Activated CD8-positive, alpha-beta T cell treated with anti-CD3 and anti-CD28 coated beads, Interleukin-2, amount 10 ng/mL, durations not matched to agents 7 days and 5 days (primary cell): ENCODE measurements at places on chromosomes 5 and 9. TPM values are rescaled to one million over a fixed set of nuclear protein-coding genes. Genes with fewer than 3 reads are reported as not detected.

Gene MLANA
- total RNA-seq, result not detected

Gene TMEM174
- total RNA-seq, result not detected

Gene PCDHB9
- total RNA-seq, result not detected

Gene ST6GALNAC6
- total RNA-seq, result 77.6 TPM

Gene NUP188
- total RNA-seq, result 83.8 TPM

Gene SLC45A2
- not detected for total RNA-seq

Gene SH3TC2
- not detected for total RNA-seq

GRCh38 chr5:32123058-32123805, 50.9 kb downstream of the GOLPH3 start:
- H3K27me3 ChIP-seq, result no peaks in the 10 kb centered on the region
- H3K36me3 ChIP-seq, result peaks cover 52% of the 10 kb centered on the region
- peaks cover 2% of the 10 kb centered on the region for H3K4me1 ChIP-seq
- H3K27ac ChIP-seq, result peak overlapping the region; percentile 0
- DNase-seq, result no peak

GRCh38 chr5:65010841-65011240, 242.1 kb downstream of the CWC27 start:
- peaks cover 6% of the 10 kb centered on the region for H3K4me1 ChIP-seq
- no peaks in the 10 kb centered on the region for H3K27me3 ChIP-seq
- no peak for DNase-seq
- no peak overlapping the region for H3K4me3 ChIP-seq

- H3K27me3 ChIP-seq, result peaks cover 55% of the 10 kb centered on the region
- no peak overlapping the region for H3K4me3 ChIP-seq
- H3K4me1 ChIP-seq, result peaks cover 15% of the 10 kb centered on the region
- H3K36me3 ChIP-seq, result no peaks in the 10 kb centered on the region
- DNase-seq, result no peak
Measured at GRCh38 chr9:89153232-89154017, 25.2 kb downstream of the SHC3 start.

DNA sequence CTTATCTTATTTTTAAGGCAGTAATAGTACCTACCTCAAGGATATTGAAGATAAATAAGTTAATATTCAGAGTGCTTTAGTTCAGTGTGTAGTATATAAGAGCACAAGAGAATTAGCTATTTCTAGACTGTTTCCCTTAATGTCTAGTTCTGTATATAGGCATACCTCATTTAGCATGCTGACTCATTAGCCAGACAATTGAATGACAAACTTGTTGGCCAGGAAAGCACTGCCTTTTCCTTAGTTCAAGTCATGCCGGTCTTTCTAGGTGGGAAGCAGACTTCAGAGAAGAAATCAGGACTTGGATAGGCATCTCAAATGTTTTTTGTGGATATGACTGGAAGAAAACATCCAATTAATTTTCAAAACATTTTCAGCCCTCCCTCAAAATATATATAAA, 3.2 kb upstream of the FBXO4 start:
- no peak overlapping the region for H3K4me3 ChIP-seq
- H3K4me1 ChIP-seq, result peaks cover 9% of the 10 kb centered on the region
- no peak overlapping the region for H3K27ac ChIP-seq
- DNase-seq, result no peak

- peak within 1 kb of the TSS; percentile 97 for H3K27ac ChIP-seq
- H3K4me1 ChIP-seq, result peaks cover 47% of the 10 kb centered on the region
- peak within 1 kb of the TSS; percentile 88 for H3K4me3 ChIP-seq
Measured at GRCh38 chr5:143403593-143404415, at the start of gene NR3C1. NR3C1 (minus strand) TSS chr5:143403686; CDS start chr5:143400839, 2,847 bp downstream.

DNA sequence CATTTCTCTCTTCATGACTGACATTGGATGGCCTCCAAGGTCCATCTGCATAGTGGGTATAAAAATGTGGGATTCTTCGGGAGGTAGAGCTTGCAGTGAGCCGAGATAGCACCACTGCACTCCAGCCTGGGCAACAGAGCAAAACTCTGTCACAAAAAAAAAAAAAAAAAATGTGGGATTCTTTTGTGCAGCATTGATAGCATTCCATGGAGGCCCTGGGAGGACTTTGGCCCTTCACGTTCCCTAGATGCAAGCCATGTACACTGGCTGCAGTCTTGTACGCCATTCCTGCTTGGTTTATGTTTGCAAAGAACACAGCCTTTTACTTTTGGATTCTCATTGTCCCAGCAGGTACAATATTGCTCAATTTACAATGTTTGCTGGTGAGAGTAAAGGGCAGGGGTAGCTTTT, 157.8 kb downstream of the SLCO4C1 start:
- H3K27me3 ChIP-seq, result no peaks in the 10 kb centered on the region
- H3K27ac ChIP-seq, result no peak overlapping the region
- H3K36me3 ChIP-seq, result no peaks in the 10 kb centered on the region
- H3K4me3 ChIP-seq, result no peak overlapping the region
- DNase-seq, result no peak

GRCh38 chr9:97398999-97399758, 12.7 kb upstream of the TDRD7 start:
- H3K4me1 ChIP-seq, result peaks cover 27% of the 10 kb centered on the region
- no peak overlapping the region for H3K4me3 ChIP-seq
- no peak overlapping the region for H3K27ac ChIP-seq
- H3K36me3 ChIP-seq, result peaks cover 5% of the 10 kb centered on the region
- peak; percentile 65 for DNase-seq

DNA sequence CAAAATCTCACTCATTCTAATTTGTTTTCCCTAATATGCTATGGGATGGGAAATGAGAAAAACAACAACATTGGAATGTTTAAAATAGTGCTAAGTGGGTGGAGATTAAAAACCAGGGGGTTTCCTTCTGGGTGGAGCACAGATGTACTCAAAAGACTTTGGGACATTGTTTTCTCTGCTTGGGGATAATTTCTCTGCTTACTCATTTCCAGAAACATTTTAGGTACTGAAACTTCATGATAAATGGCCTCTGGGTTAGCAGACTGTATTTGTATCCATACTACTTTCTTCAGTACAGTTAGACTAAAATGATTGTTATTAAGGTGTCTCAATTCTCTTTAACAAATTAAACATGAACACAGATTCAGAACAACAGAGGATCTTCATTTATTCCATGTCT, 17.4 kb downstream of the ELOVL7 start:
- no peak overlapping the region for H3K27ac ChIP-seq
- H3K27me3 ChIP-seq, result peaks cover 5% of the 10 kb centered on the region
- no peak overlapping the region for H3K4me3 ChIP-seq

DNA sequence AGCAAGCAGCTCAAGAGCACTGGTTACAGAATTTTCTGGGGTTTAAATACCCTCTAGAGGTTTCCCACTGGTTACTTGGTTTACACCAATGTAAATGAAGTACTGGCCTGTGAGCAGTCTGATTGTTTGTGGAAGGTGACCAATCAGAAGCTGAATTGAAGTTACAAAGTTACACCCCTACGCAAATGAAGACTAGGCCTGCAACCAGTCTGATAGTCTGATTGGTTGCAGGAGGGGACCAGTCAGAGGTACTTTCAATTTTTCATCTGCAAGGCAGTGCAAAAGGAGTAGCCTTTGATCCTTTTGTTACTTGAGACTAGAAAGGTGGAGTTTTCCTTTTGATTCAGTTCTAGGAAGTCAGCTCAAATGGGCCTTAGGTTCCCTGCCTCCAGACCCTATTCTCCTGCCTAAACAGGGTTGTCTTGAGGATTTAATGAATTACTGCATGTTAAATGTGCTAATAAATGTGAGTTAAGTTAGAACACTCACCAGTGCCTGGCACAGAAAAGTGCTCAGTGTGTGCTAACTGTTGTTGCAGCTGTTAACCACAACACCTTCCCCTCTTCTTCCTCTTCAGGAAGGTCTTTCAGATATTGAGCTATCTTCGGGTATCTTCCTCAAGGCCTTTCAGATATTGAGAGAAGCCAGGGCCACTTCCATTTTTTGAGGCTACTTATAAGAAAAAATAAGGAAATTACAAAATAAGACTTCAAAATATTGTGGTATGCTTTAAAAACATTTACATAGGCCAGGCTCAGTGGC, 32.1 kb upstream of the CLINT1 start:
- H3K27me3 ChIP-seq, result no peaks in the 10 kb centered on the region
- H3K36me3 ChIP-seq, result no peaks in the 10 kb centered on the region
- H3K4me3 ChIP-seq, result no peak overlapping the region
- no peak overlapping the region for H3K27ac ChIP-seq

GRCh38 chr5:114999176-114999575, 170.5 kb downstream of the TRIM36 start:
- no peaks in the 10 kb centered on the region for H3K4me1 ChIP-seq
- H3K27ac ChIP-seq, result no peak overlapping the region
- no peak for DNase-seq
- H3K4me3 ChIP-seq, result no peak overlapping the region
- H3K27me3 ChIP-seq, result no peaks in the 10 kb centered on the region

- peaks cover 5% of the 10 kb centered on the region for H3K4me1 ChIP-seq
- H3K4me3 ChIP-seq, result no peak overlapping the region
- no peaks in the 10 kb centered on the region for H3K27me3 ChIP-seq
- no peak for DNase-seq
Measured at GRCh38 chr5:168226012-168226411, 65.4 kb upstream of the WWC1 start.

DNA sequence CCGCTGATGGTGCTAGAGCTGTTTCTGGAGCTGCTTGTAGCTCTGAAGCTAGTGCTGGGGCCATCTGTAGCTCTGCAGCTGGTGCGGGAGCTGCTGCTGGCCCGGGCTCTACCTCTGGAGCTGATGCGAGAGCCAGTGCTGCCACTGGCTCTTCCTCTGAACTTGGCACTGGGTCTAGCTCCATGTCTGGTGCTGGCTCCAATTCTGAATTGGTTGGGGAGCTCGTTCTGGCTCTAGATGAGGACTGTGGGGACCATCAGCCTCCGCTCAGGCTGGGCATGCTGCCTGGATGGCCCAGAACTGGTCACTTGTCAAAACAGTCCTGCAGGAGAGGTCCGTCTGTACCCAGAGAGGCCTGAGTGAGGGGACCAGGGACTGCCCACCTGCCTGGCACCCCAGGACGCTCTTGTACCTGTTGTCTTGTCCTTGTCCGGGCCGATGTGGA, 21.5 kb downstream of the OBP2B start:
- H3K4me1 ChIP-seq, result peaks cover 17% of the 10 kb centered on the region
- no peak overlapping the region for H3K27ac ChIP-seq
- H3K36me3 ChIP-seq, result no peaks in the 10 kb centered on the region
- DNase-seq, result no peak
- peaks cover 33% of the 10 kb centered on the region for H3K27me3 ChIP-seq
- no peak overlapping the region for H3K4me3 ChIP-seq

DNA sequence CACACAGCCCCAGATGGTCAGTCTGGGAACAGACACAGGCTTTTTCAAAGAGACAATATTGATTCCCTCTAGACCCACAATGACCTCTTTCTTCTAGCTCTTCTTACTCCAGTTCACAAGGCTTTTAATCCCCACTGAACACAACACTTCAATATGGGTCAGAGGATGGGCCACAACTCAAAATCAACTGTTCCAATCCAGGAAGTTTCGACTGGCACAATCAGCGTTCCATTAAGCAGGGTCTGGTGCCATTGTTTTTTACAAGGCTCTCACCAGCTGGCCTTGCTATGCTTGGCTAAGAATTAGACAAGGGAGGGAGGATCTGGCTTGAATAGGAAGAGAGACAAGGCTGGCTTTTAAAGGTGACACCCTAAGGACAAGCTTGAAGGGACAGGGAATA, 199.4 kb upstream of the SLC24A2 start:
- no peaks in the 10 kb centered on the region for H3K27me3 ChIP-seq
- peaks cover 14% of the 10 kb centered on the region for H3K4me1 ChIP-seq
- H3K36me3 ChIP-seq, result no peaks in the 10 kb centered on the region
- no peak overlapping the region for H3K4me3 ChIP-seq
- no peak for DNase-seq

DNA sequence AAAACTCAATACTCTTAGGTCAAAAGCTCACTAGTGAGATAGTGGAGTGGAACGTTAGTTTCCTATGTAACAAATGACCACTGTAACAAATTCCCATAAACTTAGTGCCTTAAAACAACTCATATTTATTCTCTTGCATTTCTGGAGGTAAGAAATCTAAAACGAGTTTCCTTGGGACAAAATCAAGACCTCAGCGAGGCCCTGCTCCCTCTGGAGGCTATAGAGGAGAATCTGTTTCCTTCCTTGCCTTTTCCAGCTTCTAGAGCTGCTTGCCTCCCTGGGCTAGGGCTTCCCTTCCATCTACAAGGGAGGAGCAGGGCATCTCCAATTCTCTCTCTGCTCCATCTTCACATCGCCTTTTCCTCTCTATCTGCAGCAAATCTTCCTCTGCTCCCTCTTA, 32.0 kb downstream of the SEMA5A start:
- H3K27me3 ChIP-seq, result no peaks in the 10 kb centered on the region
- no peak for DNase-seq
- no peak overlapping the region for H3K27ac ChIP-seq

DNA sequence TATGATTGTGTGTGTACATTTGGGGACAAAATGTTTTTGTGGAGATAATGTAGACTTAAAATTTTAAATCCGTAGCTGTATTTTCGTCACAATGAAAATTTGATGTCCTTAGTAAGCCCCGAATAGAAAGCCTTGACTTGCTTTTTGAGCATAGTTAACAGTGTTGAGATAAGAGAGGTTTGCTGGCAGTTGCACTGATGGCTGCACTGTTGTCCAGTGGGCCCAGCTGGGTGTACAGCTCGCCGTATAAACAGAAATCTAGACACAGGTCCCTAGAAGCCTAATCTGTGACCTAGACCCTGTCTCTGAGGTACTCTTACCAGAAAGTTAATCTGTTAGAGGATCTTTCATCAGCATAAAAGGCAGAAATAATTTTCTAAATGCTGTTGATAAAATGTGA, 271.3 kb upstream of the DMRT1 start:
- no peaks in the 10 kb centered on the region for H3K4me1 ChIP-seq
- DNase-seq, result no peak
- H3K4me3 ChIP-seq, result no peak overlapping the region
- H3K27ac ChIP-seq, result no peak overlapping the region
- H3K36me3 ChIP-seq, result no peaks in the 10 kb centered on the region

DNA sequence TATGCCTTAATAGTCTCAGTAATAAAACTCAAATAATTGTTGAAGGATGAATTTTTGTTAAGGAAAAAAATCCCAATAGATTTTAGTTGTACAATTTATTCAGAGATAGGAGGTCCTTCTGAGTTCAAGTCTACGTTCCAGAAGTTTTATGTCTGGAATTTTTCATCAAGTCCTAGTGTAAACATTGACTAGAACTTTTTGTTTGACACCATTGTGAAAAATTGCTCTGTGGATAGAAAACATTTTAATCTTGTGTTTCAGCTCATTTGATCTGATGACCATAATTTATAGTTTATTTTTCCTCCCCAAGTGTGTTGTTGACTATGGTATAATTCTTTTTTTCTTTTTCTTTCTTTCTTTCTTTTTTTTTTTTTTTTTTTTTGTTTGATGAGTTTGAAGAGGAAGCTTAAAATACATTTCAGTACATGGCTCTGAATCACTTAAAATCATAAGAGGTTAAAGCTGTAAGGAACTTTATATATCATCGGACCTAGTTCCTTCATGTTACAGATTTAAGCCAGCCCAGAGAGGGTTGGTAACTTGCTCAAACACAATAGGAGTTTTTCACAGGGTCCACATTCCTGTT, 20.7 kb downstream of the ITGA1 start:
- DNase-seq, result no peak
- no peak overlapping the region for H3K4me3 ChIP-seq
